Thoracic aorta (tissue), 2 donors: ENCODE measurements at places on chromosomes 1 and 21. TPM values are rescaled to one million over a fixed set of nuclear protein-coding genes. Genes with fewer than 3 reads are reported as not detected.

Gene TMOD4
- not detected for total RNA-seq

Gene ZDHHC18
- total RNA-seq = 13.3 TPM

Gene LHX8
- not detected for total RNA-seq

Gene AVPR1B
- total RNA-seq = not detected

Gene PROK1
- 0.27 TPM for total RNA-seq

Gene ZMYND12
- not detected for total RNA-seq

GRCh38 chr1:49363628-49364027 is 586.9 kb upstream of the BEND5 start:
- no peaks in the 10 kb centered on the region for H3K36me3 ChIP-seq
- no peaks in the 10 kb centered on the region for H3K27me3 ChIP-seq
- H3K27ac ChIP-seq = no peak overlapping the region
- no peak overlapping the region for H3K4me3 ChIP-seq

DNA sequence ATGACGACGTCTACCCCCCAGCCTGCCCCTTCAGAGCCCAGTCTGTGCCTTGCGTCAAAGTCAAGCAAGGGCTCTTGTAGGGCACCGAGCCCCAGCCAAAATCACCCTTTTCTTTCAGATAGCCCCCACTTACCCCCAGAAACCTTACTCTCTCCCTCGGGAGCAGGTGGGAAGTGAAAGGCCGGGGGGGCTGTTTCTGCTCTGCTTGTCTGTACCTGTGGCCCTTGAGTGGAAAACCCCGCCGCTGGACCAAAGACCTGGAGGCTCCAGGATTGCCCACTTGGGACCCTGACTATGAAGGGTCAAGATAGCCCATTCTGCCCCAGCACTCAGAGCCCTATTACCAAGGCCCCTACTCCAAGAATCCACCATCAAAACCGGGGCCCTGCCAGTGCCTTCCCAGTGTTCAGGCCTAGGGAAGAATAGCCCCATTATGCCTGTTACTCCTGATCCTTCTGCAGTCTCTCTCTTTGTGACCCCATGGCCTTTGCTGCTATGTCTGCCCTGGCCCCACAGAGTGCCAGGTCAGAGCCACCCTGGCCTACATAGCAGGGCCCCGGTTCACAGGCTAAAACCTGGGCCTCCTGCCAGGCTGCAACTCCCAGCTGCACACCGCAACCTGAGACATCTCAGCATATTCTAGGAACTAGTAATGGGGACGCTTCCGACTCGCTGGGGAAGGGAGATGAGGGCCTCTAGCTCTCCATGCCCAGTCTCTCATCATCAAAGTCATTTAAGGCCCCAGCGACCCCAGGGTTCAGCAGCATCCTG is 22.2 kb upstream of the HPDL start:
- DNase-seq = no peak
- peak overlapping the region; percentile 81 for H3K27ac ChIP-seq
- H3K4me1 ChIP-seq = peaks cover 9% of the 10 kb centered on the region
- H3K27me3 ChIP-seq = no peaks in the 10 kb centered on the region
- no peaks in the 10 kb centered on the region for H3K36me3 ChIP-seq

DNA sequence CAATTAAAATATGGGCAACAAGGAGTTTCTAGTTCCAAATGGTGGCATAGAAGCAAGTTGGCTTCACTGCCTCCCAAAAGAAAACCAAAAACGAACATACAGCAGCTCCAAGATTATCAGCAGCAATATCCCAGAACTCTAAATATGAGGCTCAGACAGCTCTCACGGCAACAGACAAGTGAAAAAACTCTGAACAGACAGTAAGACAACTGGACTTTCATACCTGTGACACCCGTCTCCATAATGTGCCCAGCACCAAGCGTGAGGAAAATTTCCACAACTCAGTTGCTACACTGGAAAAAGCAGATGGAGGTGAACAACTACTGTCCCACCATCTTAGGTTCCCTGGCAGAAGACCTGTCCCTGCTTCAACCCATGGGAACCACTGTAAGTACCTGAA is 39.9 kb downstream of the HSF2BP start:
- no peaks in the 10 kb centered on the region for H3K4me1 ChIP-seq
- H3K36me3 ChIP-seq = no peaks in the 10 kb centered on the region
- no peak overlapping the region for H3K4me3 ChIP-seq
- no peak overlapping the region for H3K27ac ChIP-seq
- DNase-seq = no peak

DNA sequence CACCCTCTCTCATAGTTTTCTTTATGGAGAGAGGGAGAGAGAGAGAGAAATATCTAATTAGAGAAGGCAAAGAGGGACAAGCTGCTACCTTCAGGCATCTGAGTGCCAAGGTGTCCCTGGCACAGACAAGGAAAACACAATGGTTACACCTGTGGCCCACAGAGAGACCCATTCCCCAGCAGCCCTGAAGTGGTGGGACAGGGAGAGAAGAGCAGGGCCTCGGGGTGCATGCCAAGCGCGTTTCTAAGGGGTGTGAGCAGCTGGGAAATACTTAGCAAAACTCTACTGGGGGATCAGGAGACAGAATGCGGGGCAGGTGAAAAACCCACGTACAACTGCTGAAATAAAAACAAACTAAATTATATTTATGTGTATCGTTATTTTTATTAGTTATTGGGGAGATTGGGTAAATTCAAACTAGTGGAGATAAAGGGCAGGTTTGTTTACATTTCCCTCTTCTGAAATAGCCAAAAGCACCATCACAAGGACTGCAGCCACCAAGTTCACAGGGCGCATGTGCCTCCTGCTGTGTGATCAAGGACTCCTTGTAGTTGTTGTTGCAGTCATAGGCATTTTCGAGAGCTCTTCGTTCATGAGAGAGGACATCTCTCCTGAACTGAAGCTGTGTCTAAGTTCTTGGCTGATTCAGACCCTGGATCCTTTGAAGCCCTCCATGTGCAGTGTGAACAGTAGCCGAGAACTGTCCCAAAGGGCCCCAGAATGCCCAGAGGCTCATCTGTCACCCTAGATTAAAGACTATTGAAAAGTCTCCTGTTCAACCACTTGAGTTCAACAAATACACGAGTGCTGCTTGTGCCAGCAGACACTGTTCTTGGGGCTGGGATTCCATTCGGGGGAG is 737 bp upstream of the SERPINC1 start:
- H3K4me3 ChIP-seq = no peak overlapping the region
- no peaks in the 10 kb centered on the region for H3K36me3 ChIP-seq
- no peaks in the 10 kb centered on the region for H3K27me3 ChIP-seq
- no peak overlapping the region for H3K27ac ChIP-seq

- DNase-seq = no peak
- no peak overlapping the region for H3K4me3 ChIP-seq
- H3K36me3 ChIP-seq = peaks cover 53% of the 10 kb centered on the region
- H3K27ac ChIP-seq = no peak overlapping the region
- H3K4me1 ChIP-seq = peaks cover 7% of the 10 kb centered on the region
These were observed 43.8 kb upstream of the MYBPHL start for GRCh38 chr1:109350655-109351054.

DNA sequence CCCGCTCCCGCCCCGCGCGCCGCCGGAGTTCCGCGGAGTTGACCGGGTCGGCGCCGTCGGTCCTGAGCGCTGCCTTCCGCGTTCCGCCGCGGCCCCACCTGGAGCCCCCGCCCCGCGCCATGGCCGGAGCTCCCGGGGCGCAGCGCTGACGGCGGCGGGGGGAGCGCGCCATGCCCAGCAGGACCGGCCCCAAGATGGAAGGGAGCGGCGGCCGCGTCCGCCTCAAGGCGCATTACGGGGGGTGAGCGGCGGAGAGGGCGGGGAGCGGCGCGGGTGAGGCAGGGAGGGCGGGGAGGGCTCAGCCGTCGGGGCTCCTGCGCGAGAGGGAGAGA is 216 bp downstream of the PRKCZ start:
- no peaks in the 10 kb centered on the region for H3K36me3 ChIP-seq
- H3K4me1 ChIP-seq = peaks cover 8% of the 10 kb centered on the region
- DNase-seq = no peak
- H3K27me3 ChIP-seq = no peaks in the 10 kb centered on the region

DNA sequence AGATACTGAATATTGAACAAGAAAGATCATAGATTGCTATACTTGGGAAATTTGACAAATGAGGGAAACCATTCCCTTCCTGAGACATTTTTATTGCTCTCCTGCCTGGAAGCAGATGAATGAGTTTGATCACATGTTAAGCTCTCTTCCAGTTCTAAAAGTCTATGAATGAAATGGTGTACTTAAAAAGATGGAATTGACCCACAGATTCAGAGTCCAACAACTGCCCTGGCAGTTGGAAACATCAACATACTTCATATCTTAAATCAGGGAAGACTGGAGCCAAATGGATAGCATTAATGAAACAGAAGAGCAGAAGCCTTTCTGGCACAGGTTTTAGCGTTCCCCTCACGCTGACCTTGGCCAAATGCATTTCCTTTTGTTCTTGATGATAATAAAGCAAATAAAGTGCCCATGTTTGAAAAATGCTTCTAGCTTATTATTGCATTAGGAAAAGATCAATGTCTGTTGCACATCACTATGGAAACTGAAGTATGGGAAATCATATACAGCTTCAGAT is 142.6 kb downstream of the ESRRG start:
- no peak overlapping the region for H3K4me3 ChIP-seq
- no peaks in the 10 kb centered on the region for H3K4me1 ChIP-seq
- H3K36me3 ChIP-seq = no peaks in the 10 kb centered on the region
- no peaks in the 10 kb centered on the region for H3K27me3 ChIP-seq
- H3K27ac ChIP-seq = no peak overlapping the region

GRCh38 chr1:112769611-112770010 is 54.5 kb upstream of the PPM1J start:
- no peak overlapping the region for H3K27ac ChIP-seq
- H3K4me3 ChIP-seq = no peak overlapping the region
- H3K36me3 ChIP-seq = no peaks in the 10 kb centered on the region
- no peak for DNase-seq

DNA sequence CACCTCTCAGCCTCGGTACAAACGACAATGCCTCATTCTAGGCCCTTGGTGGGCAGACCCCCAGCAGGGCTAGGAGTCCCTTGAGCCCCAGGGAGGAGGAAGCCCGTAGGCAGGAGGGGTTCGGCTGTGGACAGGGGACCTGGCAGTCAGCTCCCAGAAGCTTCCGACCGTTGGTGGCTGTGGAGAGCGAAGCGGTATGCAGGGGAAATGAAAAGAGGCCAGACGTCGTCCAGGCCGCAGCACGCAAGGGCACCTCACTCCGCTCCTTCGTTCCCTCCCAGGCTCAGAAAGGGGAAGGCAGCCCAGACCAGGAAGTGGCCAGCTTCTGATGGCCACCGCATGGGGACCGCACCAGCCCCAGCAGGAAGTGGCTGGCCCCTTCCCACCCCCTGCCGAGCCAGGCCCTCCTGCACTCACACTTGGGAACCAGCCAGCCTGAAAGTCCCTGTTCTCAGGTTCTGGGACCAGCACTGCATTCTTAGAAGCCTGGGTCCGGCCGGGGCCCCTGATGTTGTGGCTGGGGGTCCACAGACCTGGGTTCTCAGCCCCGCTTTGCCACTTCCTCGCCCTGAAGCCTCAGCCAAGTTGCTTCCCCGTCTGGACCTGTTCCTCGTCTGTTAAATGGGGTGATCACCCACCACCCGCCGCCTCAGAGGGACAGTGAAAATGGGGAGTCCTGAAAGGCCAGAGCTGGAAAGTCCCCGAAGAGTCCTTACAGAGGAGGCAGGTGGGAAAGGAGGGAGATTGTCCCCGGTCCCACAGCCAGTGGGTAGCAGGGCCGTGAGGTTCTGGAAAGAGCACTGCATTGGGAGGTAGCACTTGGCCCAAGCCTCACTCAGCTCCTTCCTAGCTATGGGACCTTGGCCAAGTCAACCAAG is 104.0 kb upstream of the RUNX3 start:
- H3K27me3 ChIP-seq = no peaks in the 10 kb centered on the region
- H3K36me3 ChIP-seq = no peaks in the 10 kb centered on the region
- DNase-seq = no peak
- H3K4me1 ChIP-seq = peaks cover 7% of the 10 kb centered on the region
- H3K4me3 ChIP-seq = no peak overlapping the region
- H3K27ac ChIP-seq = no peak overlapping the region

- H3K4me1 ChIP-seq = peaks cover 27% of the 10 kb centered on the region
- H3K27me3 ChIP-seq = no peaks in the 10 kb centered on the region
- peak within 1 kb of the TSS; percentile 67 for H3K4me3 ChIP-seq
- H3K36me3 ChIP-seq = peaks cover 12% of the 10 kb centered on the region
- peak within 1 kb of the TSS; percentile 74 for H3K27ac ChIP-seq
These were observed at the start of gene SELENBP1 for GRCh38 chr1:151372058-151372934. Gene SELENBP1 (minus strand): TSS chr1:151372705. CDS start chr1:151372641, 64 bp downstream.

DNA sequence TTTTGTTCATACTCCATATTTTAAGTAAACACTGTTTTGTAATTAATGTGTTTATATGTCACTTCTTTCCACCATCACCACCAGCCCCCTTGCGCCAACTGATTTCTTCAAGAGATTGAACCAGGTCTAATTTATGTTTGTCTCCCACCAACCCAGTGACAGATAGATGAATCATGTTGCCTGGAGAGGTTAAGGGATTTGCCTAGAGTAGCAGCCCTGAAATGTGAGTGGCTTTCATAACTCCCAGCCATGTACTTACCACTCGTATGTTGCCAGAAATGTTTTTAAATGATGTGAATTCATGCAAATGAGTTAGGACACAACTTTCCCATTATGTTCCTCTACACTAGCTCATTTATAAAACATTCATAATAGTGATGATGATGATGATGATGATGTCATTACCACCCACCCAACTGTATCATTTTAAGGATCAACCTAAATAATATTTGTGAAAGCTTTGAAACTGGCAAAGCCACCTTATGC is 86.9 kb downstream of the LRRC8D start:
- peaks cover 15% of the 10 kb centered on the region for H3K4me1 ChIP-seq
- H3K27ac ChIP-seq = no peak overlapping the region
- no peak overlapping the region for H3K4me3 ChIP-seq
- H3K36me3 ChIP-seq = no peaks in the 10 kb centered on the region
- no peaks in the 10 kb centered on the region for H3K27me3 ChIP-seq

GRCh38 chr1:218671573-218671972 is 326.4 kb downstream of the TGFB2 start:
- DNase-seq = no peak
- no peaks in the 10 kb centered on the region for H3K36me3 ChIP-seq
- H3K27ac ChIP-seq = no peak overlapping the region
- no peaks in the 10 kb centered on the region for H3K27me3 ChIP-seq
- H3K4me1 ChIP-seq = no peaks in the 10 kb centered on the region

DNA sequence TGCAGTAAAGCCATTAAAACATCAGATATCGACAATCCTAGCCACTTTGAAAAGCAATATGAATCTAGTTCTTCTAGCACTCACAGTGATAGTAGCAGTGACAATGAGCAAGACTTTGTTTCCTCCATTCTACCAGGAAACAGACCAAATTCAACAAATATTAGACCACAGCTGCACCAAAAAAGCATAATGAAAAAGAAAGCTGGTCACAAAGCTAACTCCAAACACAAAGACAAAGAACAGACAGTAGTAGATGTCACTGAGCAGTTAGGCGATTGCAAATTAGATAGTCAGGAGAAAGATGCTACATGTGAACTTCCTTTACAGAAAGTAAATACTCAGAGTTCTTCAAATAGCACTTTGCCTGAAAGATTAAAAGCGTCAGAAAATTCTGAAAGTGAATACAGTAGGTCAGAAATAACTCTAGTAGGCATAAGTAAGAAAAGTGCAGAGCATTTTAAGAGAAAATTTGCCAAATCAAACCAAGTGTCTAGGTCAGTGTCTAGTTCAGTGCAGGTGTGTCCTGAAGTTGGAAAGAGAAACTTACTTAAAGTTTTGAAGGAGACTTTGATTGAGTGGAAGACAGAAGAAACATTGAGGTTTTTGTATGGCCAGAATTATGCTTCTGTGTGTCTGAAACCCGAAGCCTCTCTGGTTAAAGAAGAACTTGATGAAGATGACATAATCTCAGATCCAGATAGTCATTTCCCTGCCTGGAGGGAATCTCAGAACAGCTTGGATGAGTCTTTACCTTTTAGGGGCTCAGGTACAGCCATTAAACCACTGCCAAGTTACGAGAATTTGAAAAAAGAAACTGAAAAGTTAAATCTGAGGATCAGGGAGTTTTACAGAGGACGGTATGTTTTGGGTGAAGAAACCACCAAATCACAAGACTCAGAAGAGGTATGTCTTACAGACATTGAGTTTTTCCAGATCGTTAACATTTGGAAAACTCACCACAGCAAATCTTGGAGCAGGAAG is 24.9 kb downstream of the RPAP2 start:
- H3K27me3 ChIP-seq = no peaks in the 10 kb centered on the region
- H3K4me1 ChIP-seq = no peaks in the 10 kb centered on the region
- H3K36me3 ChIP-seq = peaks cover 12% of the 10 kb centered on the region
- DNase-seq = no peak
